ENCODE measurements at places on chromosomes 7 and 10.

- DNase-seq, result no peak
Observed at GRCh38 chr10:2744547-2745200, 322.7 kb upstream of the PFKP start.

DNA sequence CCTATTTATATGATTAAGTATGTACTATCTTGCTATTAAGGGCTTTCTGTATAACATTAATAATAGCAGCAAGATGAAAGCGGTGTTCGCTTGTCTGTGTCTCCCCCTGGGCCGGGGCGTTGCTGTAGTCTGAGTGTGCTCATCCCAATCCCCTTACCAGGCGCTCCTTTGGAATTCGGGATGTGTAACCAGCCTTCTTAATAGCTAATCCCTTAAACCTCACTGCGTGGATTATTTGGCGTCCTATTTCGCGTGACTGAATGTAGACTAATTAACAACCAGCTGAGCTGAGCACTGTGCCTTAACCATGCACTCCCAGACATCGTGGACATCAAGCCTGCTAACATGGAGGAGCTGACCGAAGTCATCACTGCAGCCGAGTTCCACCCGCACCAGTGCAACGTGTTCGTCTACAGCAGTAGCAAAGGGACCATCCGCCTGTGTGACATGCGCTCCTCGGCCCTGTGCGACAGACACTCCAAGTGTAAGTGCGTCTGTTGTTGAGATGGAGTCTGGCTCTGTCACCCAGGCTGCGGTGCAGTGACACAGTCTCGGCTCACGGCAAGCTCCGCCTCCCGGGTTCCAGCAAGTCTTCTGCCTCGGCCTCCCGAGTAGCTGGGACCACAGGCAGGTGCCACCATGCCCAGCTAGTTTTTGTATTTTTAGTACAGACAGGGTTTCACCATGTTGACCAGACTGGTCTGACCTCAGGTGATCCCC is 36.6 kb downstream of the BNIP3 start:
- DNase-seq, result no peak

DNA sequence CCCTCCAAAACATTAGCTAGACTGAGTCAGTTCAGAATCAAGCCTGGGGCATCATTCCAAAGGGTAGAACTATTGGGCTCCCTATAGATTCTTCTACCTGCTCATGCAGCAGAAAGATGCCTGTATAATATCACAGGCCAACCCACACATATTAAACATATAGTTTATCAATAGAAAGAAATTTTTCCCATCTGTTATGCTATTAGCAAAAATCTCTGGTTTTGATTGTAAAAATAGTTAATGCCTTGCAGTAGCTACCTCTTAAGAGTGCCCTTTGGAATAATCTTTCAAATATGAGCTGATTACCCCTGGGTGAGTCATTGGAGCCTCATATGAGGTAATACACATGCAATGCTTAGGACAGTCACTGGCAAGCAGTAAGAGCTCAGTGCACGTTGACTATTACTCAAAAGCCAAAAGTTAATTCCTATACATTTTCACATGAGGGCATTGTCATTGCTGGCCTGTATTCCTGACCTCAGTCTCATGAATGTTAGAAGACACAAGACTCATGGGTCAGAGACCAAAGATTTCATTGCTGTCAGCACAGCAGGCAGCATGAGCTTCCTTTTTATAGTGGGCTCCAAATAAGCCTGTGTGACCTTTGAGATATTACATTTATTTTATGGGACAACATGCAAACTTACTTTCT is 180.0 kb downstream of the FGFR2 start:
- no peak for DNase-seq

- no peak for DNase-seq
Observed at GRCh38 chr7:114759347-114760062, 162.4 kb upstream of the MDFIC start.

DNA sequence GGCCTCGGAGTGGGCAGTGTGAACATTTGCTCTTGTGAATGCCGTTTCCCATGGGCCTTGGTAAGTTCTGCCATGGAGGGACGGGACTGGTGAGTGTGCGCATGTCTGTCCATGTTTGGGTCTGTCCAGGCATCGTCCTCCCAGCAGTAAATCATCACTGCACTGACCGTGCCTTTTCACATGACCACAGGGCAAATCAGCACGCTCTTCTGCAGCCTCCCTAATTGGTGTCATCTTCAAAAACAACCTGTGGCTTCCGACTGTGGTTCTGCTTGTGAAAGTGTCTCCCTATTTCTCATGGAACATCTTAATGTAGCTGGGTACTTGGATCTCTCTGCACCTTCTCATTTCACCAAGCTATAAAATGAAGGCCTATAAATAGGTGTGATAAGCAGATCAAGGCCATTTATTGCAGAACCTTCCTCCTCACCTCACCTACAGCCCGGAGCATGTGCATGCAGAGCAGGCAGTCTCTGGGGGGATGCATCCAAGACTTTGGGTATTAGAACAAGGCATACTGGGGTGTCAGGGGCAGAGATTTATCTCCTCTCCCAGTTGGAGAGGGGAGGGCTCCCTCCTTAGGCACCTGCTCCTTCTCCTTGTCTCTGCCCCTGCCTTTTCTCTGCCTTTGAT is 77.4 kb downstream of the RBM20 start:
- DNase-seq, result no peak

DNA sequence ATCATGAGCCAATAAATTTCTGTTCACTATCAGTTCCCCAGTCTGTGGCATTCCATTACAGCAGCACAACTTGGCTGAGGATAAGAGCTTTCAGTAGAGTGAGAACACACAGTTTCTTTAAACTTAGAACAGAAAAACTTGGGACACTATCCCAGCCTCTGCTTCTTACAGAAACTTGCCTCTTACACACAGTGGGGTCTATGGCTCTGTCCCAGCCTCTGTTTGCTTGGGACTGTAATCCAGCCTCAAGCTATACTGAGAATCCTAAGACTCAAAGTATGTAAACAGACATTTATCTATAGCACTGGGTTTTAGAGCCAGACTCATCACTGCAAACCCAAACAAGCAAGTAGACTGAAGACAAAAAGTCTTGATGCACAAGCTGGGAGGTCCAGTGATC is 355.8 kb upstream of the VSTM2A start:
- no peak for DNase-seq

Measured in HFFc6 (cell line).